Cortex of kidney (tissue), 1 donor: ENCODE measurements at places on chromosomes 16 and 17.

- no peak for DNase-seq
Measured at GRCh38 chr17:2549392-2550211, 37.9 kb upstream of the METTL16 start.

DNA sequence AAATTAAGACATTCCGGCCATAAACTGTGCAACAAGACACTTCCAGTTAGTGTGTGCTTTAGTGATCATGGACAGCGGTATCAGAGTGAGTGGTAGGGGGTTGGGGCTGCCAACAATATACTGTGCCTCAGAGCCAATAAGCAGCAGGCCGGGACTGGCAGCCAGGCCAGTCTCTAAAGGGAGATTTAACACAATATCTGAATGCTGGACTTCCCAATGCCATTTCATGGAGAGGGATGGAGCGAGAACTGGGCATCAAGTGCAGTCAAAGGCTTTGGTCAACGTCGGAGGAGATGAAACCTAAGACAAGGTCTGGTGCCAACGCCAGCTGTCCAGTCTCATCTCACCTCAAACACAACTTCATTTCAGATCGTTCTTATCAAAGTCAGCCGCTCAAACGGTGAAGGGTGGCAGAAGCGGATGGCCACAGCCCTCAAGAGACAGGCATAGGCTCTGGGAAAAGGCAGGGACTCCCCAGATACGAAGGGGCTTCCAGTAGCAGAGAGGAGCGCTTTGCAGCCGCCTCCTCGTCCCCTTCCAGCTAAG lies 935 bp downstream of the USP32 start:
- DNase-seq, result no peak

DNA sequence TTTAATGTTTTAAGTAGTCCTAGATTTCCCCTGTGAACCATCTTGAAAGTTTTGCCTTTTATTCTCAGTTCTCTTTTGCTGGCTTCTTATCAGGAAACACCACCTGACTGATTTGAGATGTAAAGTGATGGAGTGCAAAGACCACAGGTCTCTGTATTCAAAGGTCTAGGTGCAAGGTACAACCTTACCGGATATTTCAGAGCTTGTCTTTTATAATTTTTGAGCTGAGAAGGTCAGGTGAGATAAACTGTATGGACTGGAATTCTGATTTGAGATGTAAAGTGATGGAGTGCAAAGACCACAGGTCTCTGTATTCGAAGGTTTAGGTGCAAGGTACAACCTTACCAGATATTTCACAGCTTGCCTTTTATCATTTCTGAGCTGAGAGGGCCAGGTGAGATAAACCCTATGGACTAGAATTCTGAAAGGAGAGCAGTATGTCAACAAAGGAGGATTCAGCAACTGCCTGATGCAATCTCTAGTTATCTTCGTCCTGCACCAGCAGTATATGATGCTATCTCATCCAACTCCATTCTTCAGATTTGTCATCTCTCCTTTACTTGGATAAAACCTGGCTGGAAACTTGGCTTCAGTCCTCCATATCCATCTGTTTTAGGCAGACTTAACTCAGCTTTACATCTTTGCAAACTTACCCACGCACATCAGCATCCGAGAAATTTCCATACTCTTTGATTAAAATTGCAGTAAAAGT lies 64.3 kb downstream of the CENPV start:
- no peak for DNase-seq

DNA sequence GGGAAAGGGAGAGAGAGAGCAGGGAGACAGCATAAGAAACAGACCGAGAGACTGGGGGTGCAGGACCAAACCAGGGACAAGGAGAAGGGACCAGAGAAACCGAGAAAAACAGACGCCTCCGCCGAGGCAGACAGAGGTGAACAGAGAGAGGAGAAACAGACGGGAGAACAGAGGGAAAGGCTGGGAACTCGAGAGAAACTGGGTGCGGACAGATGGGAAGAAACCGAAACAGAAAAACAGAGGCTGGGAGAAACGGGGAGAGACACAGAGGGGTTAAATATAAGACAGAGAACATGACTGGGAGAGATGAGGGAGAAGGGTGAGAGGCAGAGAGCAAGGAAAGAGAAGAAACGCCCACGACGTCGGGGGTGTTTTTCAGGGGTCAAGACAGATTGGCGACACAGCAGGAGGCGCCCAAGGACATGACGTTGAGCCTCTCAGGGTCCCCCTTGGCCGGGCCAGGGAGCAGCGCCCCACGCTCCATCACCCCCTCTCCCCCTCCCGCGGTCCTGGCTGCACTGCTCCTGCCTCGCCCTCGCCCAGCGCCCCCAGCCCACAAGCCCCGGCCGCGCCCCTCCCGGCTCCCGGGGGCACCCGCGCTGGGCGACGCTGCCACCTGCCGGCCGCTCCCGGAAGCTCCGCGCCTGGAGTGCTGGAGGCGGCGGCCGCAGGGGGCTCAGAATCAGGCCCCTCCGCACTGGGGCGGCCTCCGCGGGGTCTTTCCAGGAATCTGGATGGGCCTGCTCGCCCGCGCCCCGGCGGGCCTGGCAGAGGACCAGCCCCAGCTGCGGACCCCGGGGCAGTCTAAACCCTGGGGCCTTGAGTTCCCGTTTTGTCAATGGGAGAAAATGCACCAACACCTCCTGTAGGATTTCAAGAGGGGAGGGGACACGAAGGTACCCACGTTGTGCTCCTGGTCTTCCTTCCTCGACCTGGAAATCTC lies 1.3 kb upstream of the TMEM92 start:
- DNase-seq, result no peak
